ENCODE measurements at places on chromosomes 16 and 17.

DNA sequence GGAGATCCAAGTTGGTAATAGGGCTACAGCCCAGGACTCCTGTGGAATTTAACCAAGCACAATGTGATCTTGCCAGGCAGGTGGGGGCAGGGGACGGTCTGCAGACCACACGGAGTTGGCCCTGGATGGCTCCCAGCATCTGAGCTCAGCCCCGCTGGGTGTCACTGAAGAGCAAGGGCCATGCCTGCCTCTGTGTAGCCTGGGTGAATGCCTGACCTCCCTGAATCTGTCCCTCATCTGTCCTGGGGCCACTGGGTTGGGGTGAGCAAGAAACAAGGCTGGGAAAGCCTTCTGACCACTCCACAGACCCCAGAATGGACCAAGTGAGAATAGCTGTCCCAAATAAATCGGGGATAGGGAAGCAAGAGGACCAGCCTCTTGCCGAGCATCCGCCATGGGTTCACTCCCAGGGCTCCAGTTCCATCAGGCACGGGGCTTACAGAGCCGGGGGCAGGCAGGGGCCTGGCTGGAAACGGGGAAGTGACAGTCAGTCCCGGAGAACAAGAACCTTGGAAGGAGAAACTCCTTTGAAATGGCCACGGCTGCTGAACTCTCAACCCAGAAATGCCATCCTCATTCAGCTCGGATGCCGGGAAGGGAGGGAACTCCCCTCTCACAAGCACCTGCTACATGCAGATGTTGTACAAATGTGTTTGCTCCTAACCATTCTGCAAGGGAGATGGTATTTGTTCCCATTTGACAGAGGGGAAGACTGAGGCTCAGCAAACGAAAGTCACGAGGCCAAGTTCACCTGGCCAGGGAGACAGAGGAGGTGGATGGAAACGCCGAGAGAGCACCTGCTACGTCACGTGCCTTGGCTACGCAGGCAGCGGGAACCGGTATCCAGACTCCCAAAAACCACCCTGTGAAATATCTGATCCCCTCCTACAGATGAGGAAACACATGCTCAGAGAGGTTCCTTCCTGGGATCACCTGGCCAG is 50.0 kb downstream of the RMI2 start:
- DNase-seq: no peak

- DNase-seq: no peak
Measured at GRCh38 chr16:86630471-86630870, 52.1 kb downstream of the FOXL1 start.

GRCh38 chr16:22123146-22123545 is 30.8 kb downstream of the VWA3A start:
- no peak for DNase-seq

- no peak for DNase-seq
Measured at GRCh38 chr17:1800712-1801111, 29.0 kb downstream of the SMYD4 start.

DNA sequence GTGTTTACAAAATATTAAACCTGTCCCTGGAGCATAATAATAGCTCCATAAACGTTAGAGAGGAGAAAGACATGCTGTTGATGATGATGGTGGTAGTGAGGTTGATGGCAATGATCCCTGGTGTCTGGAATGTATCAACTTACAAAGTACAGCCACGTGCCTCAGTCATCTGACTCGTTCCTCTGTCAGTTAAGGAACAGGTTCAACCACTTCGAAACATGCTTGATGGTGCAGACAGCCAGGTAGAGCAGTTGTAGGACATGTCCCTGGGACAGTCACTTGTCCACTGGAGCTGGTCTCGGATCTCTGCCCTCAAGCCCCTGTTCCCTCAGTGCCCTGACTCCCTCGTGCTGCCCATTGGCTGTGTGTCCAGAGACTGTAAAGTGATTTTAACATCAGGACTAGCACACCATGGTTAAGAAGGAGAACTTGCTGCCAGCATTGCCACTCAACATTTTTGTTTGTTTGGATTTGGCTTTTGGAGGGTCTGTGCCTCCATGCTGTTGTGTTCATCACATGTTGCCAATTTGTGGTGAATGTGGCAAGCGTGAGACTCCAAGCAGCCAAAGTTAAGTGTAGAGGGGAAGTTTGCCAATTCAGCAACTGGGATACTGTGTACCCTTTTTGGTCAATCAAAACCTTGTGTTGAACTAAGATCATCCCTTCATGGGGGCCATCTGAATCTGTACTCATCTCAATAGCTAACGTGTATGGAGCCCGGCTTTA is 16.3 kb upstream of the SALL1 start:
- peak; percentile 55 for DNase-seq

GRCh38 chr16:67077871-67078270 is 31.9 kb upstream of the PHAF1 start:
- peak; percentile 64 for DNase-seq

- DNase-seq: no peak
Measured at GRCh38 chr16:71867939-71868338, 16.0 kb downstream of the ZNF821 start.

GRCh38 chr17:48471817-48472410 is 41.9 kb upstream of the SKAP1 start:
- no peak for DNase-seq

GRCh38 chr16:76947749-76948148 is 243.2 kb upstream of the MON1B start:
- DNase-seq: no peak

- DNase-seq: no peak
Measured at GRCh38 chr17:75557075-75557851, 30.3 kb upstream of the MYO15B start.

DNA sequence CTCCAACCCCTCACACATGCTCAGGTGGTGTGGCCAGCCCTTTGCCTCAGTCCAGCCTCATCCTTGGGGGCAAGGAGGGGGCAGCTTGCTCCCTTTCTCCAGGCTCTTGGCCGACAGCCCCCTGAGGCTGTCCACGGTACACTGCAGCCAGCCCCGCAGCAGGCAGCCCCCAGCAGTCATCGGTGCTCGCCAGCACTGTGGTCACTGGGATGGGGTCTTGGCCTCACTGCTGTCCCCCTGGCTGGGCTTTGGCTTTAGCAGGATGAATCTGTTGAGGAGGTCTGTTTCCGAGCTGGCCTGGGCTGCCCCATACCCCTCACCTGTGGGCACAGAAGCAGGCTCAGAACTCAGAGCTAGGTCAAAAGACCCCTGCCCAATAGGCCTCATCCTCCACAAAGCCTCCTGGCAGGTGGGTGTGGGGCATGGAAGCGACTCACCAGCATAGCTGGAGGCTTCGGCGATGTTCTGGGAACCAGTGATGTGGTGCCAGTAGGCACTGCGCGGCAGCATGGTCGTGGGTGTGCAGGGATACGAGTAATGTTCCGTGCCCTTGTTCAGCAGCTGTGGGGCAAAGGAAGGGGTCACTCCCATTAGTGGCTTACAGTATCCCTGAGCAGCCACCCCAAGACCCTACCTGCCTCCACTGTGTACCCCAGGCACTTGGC is 10.8 kb downstream of the POLR2C start:
- DNase-seq: no peak

DNA sequence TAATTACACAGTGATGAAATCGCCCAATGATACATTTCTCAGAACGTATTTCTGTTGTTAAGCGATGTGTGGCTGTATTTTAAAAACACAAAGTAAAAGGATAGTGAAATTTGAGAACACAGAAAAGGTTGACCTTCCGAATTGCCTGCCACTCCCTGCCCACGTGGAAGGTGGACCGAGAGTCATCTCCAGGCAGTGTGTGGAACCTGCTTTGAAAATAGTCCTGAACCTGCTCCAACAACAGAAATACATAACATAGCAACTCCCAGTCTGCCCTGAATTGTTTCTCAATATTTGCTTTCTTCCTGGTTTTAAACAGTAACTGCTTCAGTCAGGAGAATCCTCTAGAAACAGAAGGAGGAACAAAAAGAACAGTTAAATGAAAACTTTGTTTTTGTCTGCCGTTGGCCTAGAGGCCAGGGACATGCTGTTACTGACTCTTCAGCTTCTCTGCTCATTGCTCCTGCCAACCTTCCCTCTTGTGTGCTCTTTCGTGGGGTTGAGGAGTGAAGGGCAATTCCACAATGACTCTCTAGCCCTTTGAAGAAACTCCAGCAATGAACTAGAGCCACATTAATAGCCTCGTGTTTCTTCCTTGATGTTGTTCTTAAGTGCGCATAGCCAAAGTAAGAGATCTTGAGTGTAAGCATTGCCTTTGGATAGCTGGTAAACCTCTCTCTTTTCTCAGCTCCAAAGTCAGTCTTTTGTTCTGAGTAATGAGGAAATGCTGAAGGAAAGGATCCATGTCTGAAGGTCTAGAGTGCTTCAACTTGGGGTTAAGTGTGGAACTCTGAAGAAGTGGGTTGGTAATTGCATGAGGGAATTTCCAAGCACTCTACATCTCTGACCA is 452.5 kb upstream of the CCL2 start:
- DNase-seq: no peak

DNA sequence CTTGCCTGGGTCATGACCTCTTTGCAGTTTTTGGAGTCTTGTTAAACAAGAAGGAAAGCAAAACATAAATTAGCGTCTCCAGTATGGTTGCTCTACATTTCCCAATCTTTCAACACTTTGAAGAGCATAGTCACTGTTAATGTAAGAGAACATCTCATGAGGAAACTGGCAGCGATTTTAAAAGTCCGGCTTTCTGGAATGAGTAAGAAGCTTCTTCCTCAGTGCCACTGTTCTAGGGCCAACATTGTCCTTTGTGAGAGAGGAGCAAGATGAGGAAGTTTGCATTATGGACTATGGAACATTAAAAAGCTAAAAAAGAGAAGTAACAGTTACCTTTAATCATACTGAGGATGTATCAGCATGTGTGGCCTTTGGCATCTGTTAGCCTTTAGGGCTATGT is 73.1 kb downstream of the WNT3 start:
- DNase-seq: no peak

GRCh38 chr16:27408012-27408601 is 6.1 kb downstream of the IL21R start:
- DNase-seq: no peak

- no peak for DNase-seq
Measured at GRCh38 chr17:18005496-18005895, 32.8 kb downstream of the DRC3 start.

GRCh38 chr17:58170622-58171021 is 3.8 kb downstream of the OR4D2 start:
- no peak for DNase-seq

GRCh38 chr16:52256310-52257078 is 290.4 kb downstream of the TOX3 start:
- no peak for DNase-seq

GRCh38 chr16:47732122-47732521 is 271.0 kb downstream of the PHKB start:
- DNase-seq: no peak

DNA sequence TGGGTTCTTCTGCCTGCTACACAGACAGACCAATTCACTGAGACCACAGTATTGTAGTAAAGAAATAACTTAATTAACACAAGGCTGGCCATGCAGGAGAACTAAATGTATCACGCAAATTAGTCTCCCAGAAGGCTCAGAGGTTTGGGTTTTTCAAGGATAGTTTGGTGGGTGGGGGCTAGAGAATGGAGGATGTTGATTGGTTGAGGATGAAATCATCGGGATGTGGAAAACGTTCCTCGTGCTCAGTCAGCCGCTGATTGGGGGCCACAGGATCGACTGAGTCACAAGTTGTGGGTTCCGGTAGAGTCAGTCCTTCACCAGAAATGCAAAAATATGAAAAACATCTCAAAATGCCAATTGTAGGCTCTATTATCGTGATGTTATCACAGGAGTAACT is 18.7 kb downstream of the RHOT1 start:
- no peak for DNase-seq

DNA sequence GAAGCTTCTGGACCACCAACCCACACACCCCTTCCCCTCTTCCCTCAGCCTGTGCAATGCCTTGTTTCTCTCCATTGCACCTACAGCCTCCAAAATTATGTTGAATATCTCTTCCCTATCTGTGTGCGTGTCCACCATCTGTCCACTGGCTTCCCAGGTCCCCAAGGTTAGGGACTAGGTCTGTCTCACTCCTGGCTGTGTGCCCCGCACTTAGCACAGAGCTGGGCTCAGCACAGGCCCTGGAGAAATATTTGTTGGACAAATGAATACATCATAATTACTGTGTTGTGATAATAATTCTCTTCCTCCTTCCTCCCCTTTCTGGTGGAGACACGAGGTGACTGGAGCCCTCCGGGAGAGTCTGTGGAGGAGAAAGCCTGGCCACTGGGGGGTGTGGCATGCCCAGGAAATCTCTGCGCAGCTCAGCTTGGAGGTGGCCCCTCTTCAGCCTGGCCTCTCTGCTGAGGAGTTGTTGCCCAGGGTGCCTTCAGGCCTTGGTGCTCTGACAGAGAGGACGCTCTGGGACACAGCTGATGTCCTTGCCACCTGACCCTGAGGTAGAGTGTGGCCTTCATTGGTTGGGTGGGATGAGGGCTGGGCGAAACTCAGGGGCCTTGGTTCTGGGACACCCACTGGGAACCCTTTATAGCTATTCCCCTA is 3.3 kb upstream of the BRD7 start:
- no peak for DNase-seq

- DNase-seq: no peak
Measured at GRCh38 chr16:59690216-59690615, 956.1 kb upstream of the GOT2 start.

GRCh38 chr17:4136373-4136772 is 6.5 kb downstream of the ZZEF1 start:
- DNase-seq: peak; percentile 58

DNA sequence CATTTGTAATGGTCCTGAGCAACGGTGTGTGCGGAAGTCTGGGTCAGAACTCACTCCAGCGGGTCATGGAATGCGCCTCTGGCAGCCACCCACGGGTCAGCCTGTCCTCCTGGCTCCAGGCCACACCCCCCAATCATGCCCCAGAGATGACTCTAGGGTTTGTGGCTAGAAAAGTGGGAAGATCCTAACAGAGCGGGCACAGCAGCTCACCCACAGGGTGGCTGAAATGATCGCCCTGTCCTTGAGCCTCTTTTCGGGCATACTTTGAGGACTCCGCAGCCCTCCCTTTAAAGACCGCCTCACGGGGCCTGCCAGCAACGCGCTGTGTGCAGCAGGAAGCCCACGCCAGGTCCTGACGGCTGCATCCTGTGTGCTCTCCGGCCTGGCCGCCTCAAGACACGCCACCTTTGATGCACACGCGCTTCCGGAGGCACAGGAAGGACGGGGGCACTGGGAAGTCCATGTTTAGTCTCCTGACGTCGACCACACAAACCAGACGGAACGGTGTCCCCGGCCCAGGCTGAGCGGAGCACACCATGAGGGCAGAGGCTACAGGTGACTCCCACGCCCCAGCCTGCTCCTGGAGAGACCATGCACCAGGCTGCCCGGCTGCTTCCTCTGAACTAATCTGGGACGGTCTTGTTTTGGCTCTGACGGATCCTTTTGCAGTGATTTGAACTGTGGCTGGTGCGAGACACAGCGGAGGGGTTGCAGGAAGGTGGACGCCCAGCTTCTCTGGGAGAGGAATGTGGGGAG is 92.9 kb downstream of the TBC1D16 start:
- no peak for DNase-seq

- no peak for DNase-seq
Measured at GRCh38 chr16:64983963-64984362, 137.9 kb downstream of the CDH11 start.

DNA sequence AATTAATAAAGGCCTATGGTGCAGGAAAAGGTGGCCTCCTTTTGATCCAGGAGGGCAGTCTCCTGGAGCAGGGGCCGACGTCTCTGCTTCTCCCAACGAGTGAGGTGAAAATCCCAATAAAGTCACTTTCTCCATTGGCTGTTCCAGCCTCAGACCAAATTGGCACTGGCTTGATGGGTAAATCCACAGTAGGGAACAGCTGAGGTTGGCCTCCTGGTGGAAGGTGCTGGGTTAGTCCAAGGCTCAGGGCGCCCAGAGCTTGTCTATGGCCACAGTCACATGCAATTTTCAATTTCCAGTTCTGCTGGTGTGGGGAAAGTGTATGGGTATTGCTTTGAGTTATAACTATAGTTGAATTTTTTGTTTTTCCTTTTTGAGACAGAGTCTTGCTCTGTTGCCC is 79.0 kb downstream of the NETO2 start:
- DNase-seq: no peak
